ENCODE measurements at places on chromosomes 7 and 10.

- DNase-seq, result no peak
These were observed 219.3 kb downstream of the JAZF1 start for GRCh38 chr7:27961255-27961654.

DNA sequence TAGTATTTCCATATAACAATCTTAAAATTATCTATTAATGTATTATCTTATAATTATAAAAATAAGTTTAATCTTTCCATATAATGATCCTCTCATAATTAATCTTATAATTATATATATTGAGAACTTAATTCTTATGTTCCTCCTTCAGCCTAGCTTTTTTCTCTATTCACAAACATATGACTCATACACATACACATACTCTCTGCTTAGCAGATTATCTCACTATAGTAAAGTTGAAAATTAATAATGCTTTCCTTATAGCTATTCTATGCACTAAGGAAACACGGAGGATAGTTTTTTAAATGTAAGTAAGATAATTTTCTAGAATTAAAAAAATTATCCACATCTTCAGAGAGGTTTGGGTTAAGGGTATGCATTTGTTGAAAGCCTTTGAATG lies 47.7 kb upstream of the ITGB8 start:
- DNase-seq, result no peak

DNA sequence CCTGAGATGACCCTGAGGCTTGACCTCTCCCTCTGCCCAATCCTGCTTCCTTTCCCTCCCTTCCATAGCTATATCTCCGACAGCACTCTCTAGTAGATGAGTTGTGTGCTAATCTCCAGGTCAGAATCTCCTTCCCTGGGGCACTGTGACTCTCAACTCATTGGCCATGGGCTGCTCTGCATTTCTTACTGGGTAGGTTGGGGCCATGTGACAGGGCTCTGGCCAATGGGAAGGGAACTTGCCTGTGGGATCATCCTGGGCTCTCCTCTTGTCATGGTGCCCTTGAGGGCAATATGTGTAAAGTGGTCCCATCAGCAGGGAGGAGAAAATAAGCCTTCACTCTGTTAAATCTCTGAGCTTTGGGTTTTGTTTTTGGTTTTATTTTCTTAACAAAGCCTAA lies 80.1 kb upstream of the ANKRD1 start:
- no peak for DNase-seq

GRCh38 chr7:292826-293225 lies 2.9 kb downstream of the FOXL3 start:
- DNase-seq, result no peak

DNA sequence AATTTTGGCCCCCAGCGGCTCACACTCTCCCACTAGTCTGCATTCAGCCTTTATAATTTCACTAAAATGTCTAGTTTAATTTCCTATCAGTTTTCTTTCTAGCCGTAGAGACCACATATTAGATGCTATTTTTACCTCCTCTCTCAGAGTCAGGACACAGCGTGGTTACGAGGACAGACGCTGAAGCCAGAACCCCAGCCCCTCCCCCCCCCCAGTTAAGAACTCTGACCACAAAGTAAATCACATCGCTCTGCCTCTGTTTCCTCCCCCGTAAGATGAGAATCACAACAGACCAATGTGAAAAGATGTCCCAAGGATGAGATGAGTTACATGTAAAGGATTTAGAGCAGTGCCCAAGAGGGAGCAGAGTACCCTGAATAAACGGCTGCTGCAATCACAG lies 11.1 kb upstream of the TARP start:
- no peak for DNase-seq

DNA sequence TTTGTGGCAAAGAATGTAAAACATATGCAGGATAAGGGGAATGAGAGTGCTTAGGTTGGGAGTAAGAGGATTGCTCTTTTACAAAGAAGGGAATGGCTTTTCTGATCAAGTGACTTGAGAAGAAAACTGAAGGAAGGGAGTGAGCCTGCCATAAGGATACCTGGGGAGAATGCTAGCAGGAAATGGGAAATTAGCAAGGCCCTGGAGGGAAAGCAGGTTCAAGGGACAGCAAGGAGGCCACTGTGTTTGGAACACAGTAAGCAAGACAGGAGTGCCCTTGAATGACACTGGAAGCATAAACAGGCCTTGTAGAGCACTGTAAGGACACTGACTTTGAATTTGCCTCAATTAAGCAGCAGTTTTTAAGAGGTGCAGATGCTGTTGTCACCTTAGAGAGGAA lies 1069.9 kb downstream of the DNAJB9 start:
- DNase-seq, result no peak

GRCh38 chr10:6201516-6201975 lies 1.2 kb upstream of the PFKFB3 start:
- peak; percentile 66 for DNase-seq

DNA sequence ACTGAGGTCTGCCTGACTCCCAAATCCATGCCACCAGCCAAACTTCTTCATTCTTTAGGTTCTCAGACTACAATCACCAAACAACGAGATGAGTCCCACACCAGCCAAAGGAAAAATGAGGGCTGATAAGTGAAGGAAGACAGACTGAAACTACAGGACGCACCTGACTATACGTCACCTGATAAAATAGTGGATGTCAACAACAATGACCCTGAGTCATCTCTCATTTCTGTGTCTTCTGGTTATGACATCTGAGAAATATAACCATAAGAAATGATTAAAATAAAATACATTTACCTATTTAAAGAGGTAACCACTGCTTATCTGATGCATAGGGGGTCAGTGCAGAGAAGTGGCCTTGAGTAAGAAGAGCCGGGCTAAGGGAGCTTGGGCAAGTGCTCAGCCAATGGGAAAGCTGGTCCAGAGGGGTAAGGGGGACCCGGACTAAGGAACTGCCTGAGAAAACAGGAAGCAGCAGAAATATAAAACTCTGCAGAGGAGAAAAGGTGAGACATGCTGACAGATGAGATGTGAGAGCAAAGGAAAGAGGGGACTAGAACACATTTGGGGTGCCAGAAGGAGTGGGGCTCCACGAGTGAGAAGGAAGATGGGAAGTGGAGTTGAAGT lies 51.8 kb downstream of the HIPK2 start:
- no peak for DNase-seq

DNA sequence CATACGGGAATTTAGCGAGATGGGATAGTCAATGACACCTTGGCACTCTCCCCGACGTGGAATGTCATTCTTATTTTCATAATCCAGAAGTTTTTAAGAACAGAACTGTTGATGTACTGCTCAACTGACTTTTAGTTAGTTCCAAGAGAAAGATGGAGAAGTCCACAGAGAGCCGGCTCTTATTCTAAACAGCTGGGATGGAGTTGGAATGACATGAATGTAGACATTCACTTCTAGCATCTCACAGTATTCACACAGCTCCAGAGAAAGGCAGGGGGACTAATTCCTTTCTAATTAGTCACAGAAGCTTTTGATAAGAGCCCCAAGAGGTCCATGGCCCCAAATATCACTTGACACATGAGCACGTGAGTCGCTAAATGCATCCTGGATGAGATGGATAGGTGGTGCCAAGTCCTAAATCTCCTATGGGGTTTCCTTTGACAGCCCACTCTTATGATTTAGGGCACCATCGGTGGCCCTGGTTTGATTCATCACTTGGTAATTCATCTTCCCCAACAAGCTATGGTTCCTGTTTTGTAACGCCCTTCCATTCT lies 420.3 kb upstream of the AUTS2 start:
- no peak for DNase-seq

- DNase-seq, result no peak
These were observed 90.3 kb upstream of the TCF7L2 start for GRCh38 chr10:112859793-112860192.

DNA sequence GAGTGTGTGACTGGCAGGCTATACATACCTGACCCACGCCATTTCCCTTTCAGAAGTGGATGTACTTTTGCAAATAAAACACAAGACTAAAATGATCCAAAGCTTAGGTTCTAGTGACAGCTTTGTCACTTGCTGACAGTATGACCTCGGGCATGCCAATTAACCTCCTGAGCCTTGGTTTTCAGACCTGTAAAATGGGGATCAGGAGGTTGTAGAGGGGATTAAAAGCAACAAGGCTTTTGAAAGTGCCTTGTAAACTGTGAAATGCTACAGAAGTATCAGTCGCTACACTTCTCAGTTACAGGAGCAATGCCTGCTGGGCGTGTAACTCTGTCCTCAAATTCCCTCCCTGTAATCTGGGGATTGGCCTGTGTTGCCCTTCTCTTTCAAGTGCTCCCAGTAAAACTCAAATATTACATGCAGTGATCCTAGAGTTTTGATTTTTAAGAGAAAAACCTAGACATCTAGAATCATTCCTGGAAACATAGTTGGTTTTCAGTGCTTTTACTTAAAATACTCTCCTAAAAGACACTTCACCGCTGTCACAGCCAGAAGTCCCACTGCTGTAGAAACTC lies 8.8 kb upstream of the GRB10 start:
- DNase-seq, result no peak

DNA sequence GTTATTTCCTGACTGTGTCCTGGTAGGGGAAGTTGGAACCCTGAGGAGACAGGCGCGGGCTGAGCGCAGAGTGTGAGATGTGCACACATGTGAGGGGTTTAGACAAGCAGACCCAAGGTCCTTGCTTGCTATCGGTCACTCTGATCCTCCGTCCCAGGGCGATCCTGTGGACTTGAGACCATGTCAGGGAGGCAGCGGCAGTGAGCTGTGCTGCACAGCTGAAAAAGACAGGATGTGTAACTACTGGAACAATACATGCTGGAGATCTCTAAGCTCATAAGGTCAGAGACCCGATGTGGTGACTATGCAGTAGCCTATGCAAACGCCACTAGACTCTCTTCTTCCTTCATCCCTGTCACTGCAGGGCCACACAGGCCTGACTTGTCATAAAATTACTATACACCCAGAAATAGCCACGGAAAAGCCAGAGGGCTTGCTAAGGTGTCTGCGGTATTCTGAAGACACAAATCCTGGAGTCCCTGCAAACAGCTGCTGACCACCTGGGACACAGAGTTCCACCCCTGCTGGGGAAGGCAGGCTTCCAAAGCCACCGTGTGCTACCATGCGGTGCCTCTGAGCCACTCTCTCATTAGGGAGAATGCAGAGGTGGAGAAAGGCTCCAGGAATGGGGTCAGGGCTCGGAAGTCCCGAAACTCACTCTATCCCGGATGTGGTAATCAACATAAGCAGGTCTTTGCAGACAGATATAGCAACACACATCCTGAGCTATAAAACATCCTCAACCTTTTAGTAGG lies 91.1 kb upstream of the DDC start:
- no peak for DNase-seq

- no peak for DNase-seq
These were observed 114.1 kb downstream of the ICA1 start for GRCh38 chr7:8147760-8148463.

DNA sequence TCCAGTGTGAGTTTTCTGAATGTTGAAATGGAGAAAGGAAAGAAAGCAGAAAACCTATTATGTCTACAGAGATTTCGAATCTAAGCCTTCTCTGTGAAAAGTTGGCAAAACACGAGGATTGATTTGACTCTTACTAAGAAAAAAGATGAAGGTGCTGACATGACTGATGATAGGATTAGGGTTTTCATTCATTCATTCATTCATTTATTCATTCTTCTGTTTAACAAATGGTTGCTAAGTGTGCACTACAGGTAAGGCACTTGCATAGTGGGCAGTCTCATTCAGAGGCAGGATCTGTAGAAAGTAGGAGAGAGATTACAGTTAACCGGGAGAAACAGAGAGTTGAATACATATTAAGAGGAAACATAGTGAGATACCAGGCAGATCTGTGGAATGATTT lies 137.1 kb downstream of the ZNF365 start:
- DNase-seq, result no peak

- no peak for DNase-seq
These were observed 30.6 kb downstream of the TMEM243 start for GRCh38 chr7:87188930-87189329.

DNA sequence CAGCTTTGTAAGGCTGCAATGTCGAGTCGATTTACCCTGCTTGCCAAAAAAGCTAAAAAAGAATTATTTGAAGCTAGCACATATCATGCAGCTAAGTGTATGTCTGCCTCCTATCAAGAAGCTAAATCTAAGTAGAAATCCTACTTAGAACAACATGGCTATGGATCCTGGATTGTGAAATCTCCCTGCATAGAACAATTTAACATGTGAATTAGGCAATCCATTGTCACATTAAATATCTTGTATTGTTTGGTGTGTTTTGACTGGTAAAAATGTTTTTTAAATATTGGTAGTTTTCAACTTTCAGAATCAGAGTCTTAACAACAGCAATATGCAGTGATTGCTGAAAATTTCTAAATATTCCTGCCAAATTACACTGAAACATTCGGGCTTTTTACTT lies 73.3 kb downstream of the SKIDA1 start:
- no peak for DNase-seq

DNA sequence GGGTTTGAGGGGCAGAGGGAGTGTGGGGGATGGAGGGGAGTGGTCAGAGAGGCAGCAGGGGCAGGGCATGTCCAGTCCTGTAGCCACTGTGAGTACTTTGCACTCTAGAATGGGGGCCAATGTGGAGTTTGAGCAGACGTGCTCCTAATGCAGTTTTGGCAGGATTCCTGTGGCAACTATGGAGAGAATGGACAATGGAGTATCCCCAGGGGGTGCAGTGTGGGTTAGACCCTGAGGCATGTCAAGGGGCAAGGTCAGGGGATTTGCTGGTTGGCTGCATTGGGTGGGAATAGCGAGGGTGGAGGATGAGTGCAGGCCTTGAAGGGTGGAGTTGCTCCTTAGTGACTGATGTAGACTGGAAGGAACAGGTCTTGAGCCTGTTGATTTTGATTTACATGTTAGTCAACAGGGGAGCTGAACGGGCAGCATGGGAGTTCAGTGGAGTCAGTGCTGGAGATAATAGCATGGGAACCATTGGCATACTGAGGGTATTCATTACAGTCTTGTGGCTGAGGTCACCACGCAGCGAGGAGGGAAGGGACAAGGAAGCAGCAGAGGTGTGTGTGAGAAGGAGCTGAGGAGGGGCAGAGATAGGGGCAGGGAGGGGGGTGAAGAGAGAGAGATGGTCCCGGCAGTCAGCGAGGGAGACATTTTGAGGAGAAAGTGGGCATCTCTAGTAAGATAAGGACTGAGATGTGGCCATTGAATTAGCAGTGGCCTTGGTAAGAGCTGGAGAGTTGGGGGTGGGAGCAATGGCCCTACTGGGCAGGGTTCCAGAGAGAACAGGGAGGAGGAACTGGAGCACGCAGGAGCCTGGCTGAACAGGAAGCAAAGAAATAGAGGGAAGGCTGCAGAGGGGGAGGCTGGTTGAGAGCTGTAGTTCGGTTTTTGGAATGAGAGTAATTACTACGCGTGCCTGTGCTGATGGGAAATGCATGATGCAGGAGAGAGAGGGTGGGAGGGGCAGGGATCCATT lies 112.7 kb downstream of the CCNY start:
- no peak for DNase-seq
